BJ (cell line): ENCODE measurements at places on chromosomes 11 and 22. TPM values are rescaled to one million over a fixed set of nuclear protein-coding genes. Genes with fewer than 3 reads are reported as not detected.

Gene IL17RA
- polyA plus RNA-seq, result 20.7 and 27.0 TPM in 2 replicates

Gene SPON1
- not detected in 2 replicates for polyA plus RNA-seq

Gene FJX1
- 4.8 and 6.1 TPM in 2 replicates for polyA plus RNA-seq

Gene PANX2
- polyA plus RNA-seq, result 0.92 and 1.4 TPM in 2 replicates

Gene GGTLC2
- not detected in 2 replicates for polyA plus RNA-seq

Gene CALCA
- polyA plus RNA-seq, result not detected in 2 replicates

Gene GP1BB
- polyA plus RNA-seq, result 1.3 and 4.2 TPM in 2 replicates

Gene LRRC55
- not detected in 2 replicates for polyA plus RNA-seq

Gene B3GAT1
- not detected in 2 replicates for polyA plus RNA-seq

Gene RIMBP3C
- 0.06 and 0.11 TPM in 2 replicates for polyA plus RNA-seq

Gene TREH
- not detected in 2 replicates for polyA plus RNA-seq

Gene OR51B4
- not detected in 2 replicates for polyA plus RNA-seq

Gene C11orf42
- polyA plus RNA-seq, result not detected in 2 replicates

Gene OR9G4
- not detected in 2 replicates for polyA plus RNA-seq

Gene TUBA8
- 1.2 and 1.3 TPM in 2 replicates for polyA plus RNA-seq

Gene OR56A1
- not detected in 2 replicates for polyA plus RNA-seq

Gene SLC6A5
- not detected in 2 replicates for polyA plus RNA-seq

Gene SCN3B
- 0.16 and 0.18 TPM in 2 replicates for polyA plus RNA-seq

Gene MUC15
- not detected in 2 replicates for polyA plus RNA-seq

Gene P2RX6
- polyA plus RNA-seq, result 1.2 and 2.0 TPM in 2 replicates

Gene FGF19
- not detected in 2 replicates for polyA plus RNA-seq

Gene MUC2
- polyA plus RNA-seq, result not detected in 2 replicates

Gene DERL3
- polyA plus RNA-seq, result 0.47 and 0.71 TPM in 2 replicates

Gene SLCO2B1
- polyA plus RNA-seq, result not detected in 2 replicates

Gene YPEL1
- polyA plus RNA-seq, result 0.69 and 1.1 TPM in 2 replicates

Gene RFPL1
- not detected in 2 replicates for polyA plus RNA-seq

Gene SPDYC
- polyA plus RNA-seq, result not detected in 2 replicates

Gene TMEM191B
- 0.44 and 1.6 TPM in 2 replicates for polyA plus RNA-seq

Gene CCDC179
- not detected in 2 replicates for polyA plus RNA-seq

Gene EHF
- not detected in 2 replicates for polyA plus RNA-seq

Gene OR52N4
- polyA plus RNA-seq, result 0.07 TPM in 1 of 2 replicates, not detected in the other

Gene MAML2
- polyA plus RNA-seq, result 20.5 and 22.0 TPM in 2 replicates

Gene C11orf86
- 0.15 TPM in 1 of 2 replicates, not detected in the other for polyA plus RNA-seq

Gene F2
- 0.05 TPM in 1 of 2 replicates, not detected in the other for polyA plus RNA-seq

Gene TSSK2
- polyA plus RNA-seq, result not detected in 2 replicates

Gene CHRM1
- not detected in 2 replicates for polyA plus RNA-seq

Gene CSNK2A3
- 0.91 and 1.3 TPM in 2 replicates for polyA plus RNA-seq

Gene OR9Q2
- not detected in 2 replicates for polyA plus RNA-seq

Gene WEE1
- 31.7 and 60.1 TPM in 2 replicates for polyA plus RNA-seq

Gene BEST1
- polyA plus RNA-seq, result 5.1 and 6.4 TPM in 2 replicates

Gene OR4S1
- polyA plus RNA-seq, result not detected in 2 replicates

Gene SLC22A12
- polyA plus RNA-seq, result not detected in 2 replicates

Gene BLID
- polyA plus RNA-seq, result 0.16 and 0.37 TPM in 2 replicates

Gene GAS2
- polyA plus RNA-seq, result 0.44 and 0.52 TPM in 2 replicates

Gene SLC22A8
- polyA plus RNA-seq, result not detected in 2 replicates

Gene TSGA10IP
- polyA plus RNA-seq, result not detected in 2 replicates

Gene IGLL1
- polyA plus RNA-seq, result not detected in 2 replicates

Gene CD44
- polyA plus RNA-seq, result 794 and 1,200 TPM in 2 replicates

Gene OR2AG2
- polyA plus RNA-seq, result 0.28 and 0.60 TPM in 2 replicates

Gene PRG2
- not detected in 2 replicates for polyA plus RNA-seq

Gene MFRP
- polyA plus RNA-seq, result not detected in 2 replicates

Gene WNT7B
- polyA plus RNA-seq, result 0.04 TPM in 1 of 2 replicates, not detected in the other

Gene MMP1
- polyA plus RNA-seq, result 233 and 349 TPM in 2 replicates

Gene OSM
- polyA plus RNA-seq, result not detected in 2 replicates

Gene NLRP14
- 0.01 and 0.04 TPM in 2 replicates for polyA plus RNA-seq

Gene SLC35C1
- 7.0 and 14.6 TPM in 2 replicates for polyA plus RNA-seq
